ENCODE measurements at places on chromosomes 7 and 10.

- no peak for DNase-seq
Measured at GRCh38 chr10:111126077-111126476, 49.2 kb downstream of the ADRA2A start.

- DNase-seq, result no peak
Measured at GRCh38 chr7:83957333-83957732, 237.3 kb downstream of the SEMA3A start.

DNA sequence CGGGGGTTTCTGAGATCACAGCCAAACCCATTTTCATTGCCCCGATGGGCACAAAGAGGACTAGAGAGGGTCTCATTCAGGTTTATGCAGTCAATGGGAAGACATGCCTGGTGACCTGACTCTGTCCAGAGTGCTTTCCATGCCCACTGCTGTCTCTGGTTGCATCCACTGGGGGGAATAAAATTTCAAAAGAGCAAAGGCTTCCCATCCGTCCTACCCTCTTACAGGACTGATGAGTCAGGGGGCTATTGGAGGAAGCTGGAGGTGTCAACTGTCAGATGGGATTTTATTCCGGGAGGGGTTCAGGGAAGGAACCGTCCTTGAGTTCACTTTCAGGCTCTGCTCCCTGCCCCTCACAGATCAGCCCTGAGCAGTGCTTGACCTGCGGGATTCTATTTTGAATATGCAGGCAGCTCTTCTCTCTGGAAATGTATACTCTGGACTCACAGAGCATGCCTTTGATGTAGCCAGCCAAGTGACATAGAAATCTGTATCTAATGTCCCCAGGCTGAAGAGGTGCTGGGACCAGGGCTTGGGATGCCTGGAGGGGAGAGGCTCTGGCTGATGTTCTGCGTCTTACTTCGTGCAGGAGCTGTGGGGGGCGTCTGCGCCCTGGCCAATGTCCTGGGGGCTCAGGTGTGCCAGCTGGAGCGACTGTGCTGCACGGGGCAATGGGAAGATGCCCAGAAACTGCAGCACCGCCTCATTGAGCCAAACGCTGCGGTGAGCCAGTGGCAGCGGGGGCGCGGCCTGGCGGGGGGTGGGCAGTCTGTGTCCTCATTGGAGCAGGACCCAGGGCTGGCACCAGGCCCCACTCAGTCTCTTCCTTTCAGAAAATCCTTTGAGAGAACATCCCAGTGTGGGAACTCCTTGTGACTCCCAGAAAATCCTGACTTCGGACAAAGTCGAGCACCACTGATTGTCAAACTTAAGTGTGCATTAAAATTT, 12.0 kb downstream of the C10orf62 start:
- DNase-seq, result peak; percentile 81

GRCh38 chr10:98396096-98397063, 18.6 kb downstream of the PYROXD2 start:
- no peak for DNase-seq

GRCh38 chr10:13909516-13910258, 322.9 kb downstream of the PRPF18 start:
- DNase-seq, result no peak

GRCh38 chr10:6124666-6125065, 35.8 kb downstream of the RBM17 start:
- DNase-seq, result peak; percentile 75

Data from right cardiac atrium (tissue), 5 donors.